ENCODE measurements at places on chromosomes 7 and 10.

DNA sequence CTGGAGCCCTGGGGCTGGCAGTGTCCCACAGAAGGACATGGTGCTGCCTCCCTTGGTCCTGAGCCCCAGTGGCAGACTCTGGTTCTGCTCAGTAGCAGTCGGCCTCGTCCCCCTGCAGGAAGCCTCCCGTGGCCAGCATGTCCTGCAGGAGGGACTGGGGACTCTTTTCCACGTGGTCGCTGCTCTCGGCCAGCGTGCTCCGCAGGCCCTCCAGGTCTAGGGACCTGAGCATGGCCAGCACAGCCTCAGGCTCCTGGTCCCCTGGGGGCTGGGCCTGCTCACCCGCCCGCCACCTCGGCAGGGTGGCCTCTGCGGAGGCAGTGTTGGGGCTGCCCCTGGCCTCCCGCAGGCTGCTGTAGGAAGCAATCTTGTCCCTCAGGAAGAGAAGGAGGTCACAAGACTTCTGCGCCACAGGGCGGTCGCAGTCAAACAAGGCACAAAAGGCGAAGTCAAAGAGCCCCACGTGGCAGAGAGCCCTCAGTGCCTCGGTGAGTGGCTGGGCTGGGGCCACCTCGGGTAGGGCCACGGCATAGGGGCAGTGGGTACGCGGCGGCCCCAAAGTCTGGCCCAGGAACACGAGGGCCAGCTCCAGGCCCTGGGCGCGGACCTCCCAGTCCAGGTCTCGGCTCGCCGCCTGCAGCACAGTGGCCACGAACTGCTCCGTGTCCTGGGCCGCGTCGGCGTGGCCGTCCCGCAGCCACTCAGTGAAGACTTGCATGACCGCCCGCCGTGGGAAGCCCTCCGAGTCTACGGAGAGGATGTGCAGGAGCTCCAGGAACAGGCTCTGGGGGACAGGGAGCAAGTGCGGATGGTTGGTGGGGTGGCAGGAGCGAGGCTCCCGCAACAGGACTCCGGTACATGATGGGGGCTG lies 17.1 kb downstream of the BRAT1 start:
- DNase-seq: no peak

DNA sequence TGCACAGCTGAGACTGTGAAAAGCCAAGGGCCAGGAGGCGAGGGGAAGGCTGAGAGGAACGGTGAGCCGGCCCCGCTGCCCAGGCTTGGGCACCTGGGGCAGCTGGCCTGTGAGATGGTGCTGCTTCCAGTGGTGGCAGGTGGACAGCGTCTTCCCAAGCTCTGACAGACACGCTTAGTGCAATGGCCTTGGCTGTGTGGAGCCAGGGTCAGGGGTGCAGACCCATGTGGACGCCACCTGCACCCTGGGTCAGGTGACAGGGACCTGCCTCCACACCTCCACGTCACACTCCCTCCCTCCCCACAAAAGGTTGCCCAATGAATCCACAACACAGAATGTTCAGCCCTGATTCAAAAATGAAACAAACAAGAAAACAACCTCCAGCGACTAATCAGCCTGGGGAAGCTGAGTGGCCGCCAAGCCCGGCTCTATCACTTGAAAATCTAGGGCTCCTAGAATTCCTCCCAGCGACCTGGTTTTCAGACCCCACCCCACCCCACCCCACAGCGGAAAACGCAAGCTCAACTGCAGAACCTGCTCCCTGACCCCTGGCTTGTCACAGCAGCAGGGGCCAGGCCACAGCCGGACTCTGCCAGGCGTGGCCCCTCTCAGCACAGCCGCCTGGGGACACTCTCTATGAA lies 54.3 kb downstream of the PRKAG2 start:
- DNase-seq: no peak

DNA sequence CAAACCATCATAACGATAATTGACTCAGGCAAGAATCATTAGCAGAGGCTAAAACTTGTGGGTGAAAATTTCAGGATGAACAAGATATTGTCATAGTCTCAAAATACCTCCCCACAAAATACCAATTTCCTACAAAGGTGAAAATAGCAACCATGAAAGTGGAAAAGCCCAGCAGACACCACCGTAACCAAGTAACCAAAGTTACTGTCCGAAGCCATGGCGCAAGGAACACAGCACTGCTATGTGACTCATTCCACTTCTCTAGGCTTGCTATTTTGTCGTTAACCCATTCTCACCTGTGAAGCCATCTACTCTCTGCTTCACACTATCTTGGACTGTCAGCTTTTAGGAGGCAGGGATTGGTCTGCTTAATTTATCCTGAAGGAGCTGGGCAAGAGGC lies 113.8 kb upstream of the CACUL1 start:
- DNase-seq: no peak

DNA sequence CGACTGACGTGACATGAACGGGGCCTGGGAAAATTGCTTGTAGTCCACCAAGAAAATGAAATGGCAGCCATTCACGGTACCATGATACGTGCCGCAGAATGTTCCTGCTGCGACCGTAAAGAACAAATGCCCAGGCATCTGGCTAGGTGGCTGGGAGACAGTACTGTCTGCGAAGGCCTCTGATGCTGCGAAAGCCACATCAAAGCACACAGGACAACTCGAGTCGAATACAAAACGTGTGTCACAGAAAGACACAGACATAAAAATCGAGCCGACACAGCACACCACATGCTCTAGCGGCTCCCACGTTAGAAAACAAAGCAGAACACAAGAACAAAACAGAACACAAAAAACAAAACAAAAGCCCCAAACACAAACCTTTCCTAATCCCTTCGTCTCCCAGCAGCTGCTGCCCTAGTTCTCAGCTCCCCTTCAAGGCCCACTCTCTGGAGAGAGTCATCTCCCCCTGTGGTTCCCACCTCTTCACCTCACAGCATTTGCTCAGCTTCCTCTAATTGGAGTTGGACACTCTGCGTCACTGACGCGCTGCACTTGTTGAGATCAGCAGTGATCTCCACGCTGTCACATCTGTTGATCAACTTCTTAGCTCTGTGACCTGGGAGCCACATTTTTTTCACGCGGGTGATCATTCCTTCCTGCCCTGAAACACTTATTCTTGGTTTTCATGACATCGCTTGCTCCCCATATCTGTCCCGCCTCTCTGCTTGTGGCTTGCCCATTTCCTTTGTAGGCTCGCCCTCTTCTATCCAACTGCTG lies 112.2 kb downstream of the CLEC2L start:
- DNase-seq: no peak

GRCh38 chr10:127921075-127921752 lies 14.3 kb downstream of the PTPRE start:
- DNase-seq: no peak

DNA sequence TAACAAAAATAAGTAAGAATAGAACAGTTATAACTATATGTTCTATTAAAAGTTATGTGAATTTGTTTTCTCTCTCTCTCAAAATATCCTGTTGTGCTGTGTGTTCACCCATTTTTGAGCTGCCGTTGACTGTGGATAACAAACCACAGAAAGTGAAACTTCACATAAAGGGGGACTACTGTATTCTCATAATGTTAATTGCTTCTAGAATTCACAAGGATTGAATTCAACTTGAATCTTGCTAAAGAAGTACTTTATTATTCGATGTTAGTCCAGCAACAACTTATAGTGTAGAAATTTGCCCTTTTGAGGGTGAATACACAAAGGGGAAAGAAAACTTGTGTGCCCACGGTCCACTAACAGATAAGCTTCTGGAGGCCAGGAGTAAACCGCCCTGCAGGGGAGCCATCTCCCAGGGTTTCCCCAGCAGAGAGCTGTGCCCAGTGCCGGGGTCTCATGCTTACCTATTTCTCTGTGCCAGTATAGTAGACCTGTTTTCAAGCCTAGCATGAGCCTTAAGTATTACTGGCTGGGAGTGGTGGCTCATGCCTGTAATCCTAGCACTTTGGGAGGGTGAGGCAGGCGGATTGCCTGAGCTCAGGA lies 87.1 kb downstream of the KAT6B start:
- DNase-seq: no peak

DNA sequence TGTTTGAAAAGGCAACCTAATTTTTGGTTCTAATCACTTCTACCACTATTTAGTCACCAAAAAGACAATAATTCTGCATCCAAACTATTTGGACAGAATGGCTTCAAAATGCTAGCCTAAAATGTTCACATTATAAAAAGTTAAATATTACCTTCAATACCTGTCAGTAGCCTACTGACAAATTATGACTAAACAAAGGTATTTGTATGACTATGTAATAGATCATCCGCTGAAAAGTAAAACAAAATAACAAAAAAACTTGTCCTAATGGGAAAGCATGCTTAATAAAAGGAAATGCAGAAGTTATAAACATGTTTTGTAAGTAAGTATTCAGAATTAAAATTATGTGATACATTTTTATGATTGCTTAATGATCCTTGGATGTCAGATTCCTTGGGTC lies 36.6 kb downstream of the CD36 start:
- no peak for DNase-seq

GRCh38 chr7:151792636-151793035 lies 84.3 kb downstream of the PRKAG2 start:
- DNase-seq: no peak

DNA sequence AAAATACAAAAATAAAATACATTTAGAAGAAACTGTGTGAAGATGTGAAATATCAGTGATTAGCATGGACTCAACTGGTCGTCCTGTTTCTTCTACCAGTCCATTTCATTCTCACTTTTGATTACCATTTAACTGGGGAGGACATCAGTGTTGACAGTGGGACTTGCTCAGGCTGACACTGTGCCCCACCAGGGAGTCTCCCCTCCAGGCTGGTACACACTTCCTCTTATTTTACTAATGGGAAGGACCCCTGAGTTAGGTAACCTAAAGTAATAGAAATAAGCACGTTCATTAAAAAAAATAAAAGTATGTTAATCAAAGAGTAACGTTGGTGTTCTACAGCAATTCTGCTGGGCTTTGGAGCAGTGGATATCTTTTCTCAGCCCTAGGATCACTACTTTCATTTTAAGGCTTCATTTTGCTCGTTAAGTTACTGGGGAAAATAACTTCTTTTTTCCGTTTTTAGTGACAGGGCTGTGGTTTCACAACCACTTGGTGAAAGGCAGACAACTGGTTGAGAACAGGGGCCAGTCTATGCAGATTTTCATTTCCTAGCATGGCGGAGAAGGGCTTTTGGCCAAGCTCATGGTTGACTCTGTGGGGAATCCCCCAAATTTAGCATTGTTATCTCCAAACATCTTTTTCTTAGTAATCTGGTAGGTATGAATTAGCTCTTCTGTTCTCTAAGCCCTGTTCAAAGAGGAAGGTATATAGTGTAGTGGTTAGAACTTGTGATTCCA lies 2.1 kb downstream of the SNX10 start:
- DNase-seq: peak; percentile 68

DNA sequence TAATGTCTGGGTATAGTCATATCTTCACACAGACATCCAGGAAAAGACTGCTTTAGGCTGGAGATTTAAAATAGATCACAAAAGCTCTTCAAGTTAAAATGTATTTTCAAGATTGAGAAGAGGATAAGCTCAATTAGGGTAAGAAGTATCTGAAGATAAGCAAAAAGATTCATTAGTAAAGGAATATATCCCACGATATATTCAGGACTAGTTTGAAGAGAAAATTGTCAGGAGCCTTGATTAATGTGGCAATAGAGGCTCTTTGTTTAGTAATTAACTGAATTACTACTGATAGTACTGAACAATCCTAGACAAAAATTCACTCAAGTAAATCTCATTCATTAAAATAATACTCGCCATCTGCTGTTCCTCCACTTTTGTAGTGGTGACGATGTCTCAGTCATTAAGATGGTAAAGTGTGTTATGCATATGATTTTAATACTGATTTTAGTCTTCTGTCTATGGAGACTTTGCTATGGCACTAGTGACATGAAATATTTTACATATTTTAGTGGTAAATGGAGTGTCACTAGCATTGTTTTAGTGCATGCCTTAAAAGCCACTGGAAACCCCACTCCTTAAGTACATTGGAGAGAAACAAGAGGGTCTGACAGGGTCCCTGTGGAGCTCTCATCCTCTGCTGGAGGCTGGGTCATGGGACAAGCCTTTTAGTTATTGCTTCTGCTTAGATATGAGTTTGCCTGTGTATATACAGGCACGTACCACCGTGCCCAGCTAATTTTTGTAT lies 32.8 kb downstream of the INPP5F start:
- DNase-seq: no peak

DNA sequence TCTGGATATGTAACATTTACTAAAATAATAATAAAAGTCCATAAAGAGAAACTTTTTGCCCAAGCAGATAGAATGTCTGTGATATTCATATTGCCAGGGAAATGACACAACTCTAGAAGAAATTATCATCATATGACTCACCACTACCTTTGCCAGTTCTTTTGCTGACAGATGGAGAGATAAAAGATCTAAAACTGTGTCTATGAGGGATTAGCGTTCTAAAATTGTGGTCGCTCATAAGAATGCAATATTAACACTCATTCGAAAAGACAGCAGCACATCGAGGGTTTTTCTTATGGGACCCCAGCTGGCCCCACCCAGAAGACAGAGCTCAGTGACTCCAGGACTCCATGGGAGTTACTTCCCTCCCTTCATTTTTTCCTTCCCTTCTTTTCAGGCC lies 16.6 kb upstream of the LANCL2 start:
- DNase-seq: no peak

DNA sequence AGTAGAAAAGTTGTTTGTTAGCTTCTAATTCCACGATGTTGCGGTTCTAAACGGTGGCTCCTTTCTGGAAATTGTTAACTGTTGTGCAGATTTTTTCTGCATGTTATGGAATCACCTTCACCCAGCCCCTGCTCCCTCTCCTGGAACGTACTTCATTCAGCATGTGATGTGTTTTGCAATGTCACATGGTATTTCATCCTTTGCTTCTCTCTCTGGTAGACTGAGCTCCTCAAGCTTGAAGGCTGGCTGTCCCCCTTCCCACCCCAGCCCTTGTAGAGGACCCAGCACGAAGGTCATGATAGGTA lies 4.4 kb downstream of the PPP2R2D start:
- DNase-seq: no peak

GRCh38 chr10:50991456-50992355 lies 82.6 kb upstream of the PRKG1 start:
- no peak for DNase-seq

DNA sequence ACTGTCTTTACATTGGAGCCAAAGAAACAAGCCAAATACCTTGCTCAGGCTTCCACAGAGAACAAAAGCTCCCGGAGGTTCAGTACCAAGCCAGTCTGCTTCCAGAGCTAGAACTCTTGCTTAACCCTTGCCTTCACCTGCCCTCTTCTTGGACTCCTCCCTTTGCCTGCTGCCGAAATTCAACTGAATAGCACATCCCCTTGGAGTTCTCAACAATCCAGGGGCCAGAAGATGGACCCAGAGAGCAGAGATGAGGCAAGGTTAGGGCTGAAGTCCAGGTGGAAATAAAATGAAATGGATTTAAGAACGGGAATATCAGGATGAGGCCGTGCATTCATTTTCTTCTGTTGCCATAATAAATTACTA lies 876 bp upstream of the PIK3AP1 start:
- DNase-seq: no peak

- no peak for DNase-seq
These were observed 21.6 kb upstream of the VWDE start for GRCh38 chr7:12425311-12425710.

All from NAMALWA (cell line).